ENCODE measurements at places on chromosomes 16 and 17. TPM values are rescaled to one million over a fixed set of nuclear protein-coding genes. Genes with fewer than 3 reads are reported as not detected.

DNA sequence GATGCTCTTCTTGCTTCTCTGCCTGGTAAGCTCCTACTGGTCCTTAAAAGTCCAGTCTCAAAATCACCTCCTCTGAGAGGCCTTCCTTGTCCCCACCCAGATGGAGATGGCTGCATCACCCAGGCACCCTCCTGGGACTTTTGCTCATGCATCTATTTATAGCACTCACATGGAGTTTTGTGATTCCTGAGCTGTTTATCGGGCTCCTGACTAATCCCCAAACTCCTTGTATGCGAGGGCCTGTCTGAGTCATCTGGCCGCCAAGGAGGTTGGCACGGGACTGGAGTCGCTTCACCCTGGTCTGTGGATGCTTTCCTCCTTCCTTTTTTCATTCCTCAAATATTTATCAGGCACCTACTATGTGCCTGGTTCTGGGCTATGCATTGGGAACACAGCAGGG is 2.3 kb upstream of the MAP2K3 start:
- no peak for DNase-seq
- H3K27me3 ChIP-seq, result peaks cover 52% of the 10 kb centered on the region
- no peaks in the 10 kb centered on the region for H3K36me3 ChIP-seq
- no peak overlapping the region for H3K4me3 ChIP-seq
- peaks cover 14% of the 10 kb centered on the region for H3K4me1 ChIP-seq

- no peak overlapping the region for H3K27ac ChIP-seq
- H3K27me3 ChIP-seq, result peaks cover 33% of the 10 kb centered on the region
- peaks cover 23% of the 10 kb centered on the region for H3K4me1 ChIP-seq
- H3K36me3 ChIP-seq, result no peaks in the 10 kb centered on the region
- H3K4me3 ChIP-seq, result no peak overlapping the region
- no peak for DNase-seq
Observed at GRCh38 chr17:8131844-8132441, 8.0 kb upstream of the HES7 start.

- H3K4me1 ChIP-seq, result peaks cover 31% of the 10 kb centered on the region
- H3K4me3 ChIP-seq, result peak within 1 kb of the TSS; percentile 85
- H3K36me3 ChIP-seq, result no peaks in the 10 kb centered on the region
Observed at GRCh38 chr17:8176197-8176940, at the start of gene TMEM107. TMEM107 (minus strand) TSS chr17:8176380; CDS start chr17:8176286, 94 bp downstream.

DNA sequence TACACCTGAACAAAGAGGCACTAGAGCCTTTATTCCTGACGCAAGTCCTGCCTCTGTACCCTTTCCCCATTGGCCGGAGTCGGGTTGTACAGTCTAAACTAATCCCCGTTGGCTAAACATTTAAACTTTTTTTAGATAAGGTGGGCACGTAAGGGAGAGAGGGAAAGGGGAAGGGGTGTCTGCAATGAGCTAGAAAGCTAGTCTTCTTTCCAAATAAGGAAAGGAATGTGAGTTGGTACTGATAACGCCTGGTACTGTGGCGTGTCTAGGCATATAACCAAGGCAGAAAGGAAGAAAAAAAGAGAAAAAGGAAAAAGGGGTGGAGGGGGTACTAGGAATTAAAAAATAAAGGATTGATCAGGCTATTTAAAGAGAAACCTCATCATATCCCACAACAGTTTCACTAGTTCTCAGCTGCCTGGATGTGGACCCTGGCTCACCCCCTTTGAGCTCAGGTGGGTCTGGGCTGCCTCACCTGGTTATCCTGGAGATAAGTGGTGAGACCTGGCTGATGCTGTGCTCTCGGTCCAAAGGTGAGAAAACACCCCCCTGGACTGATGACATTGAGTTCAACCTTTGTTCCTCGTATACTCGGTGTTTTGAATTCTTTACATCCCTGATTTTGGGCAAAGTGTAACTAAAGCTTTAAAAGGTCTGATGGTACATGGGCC is 90.9 kb upstream of the EEF2KMT start:
- no peak overlapping the region for H3K4me3 ChIP-seq
- no peak for DNase-seq
- no peak overlapping the region for H3K27ac ChIP-seq
- peaks cover 24% of the 10 kb centered on the region for H3K36me3 ChIP-seq
- H3K27me3 ChIP-seq, result no peaks in the 10 kb centered on the region

DNA sequence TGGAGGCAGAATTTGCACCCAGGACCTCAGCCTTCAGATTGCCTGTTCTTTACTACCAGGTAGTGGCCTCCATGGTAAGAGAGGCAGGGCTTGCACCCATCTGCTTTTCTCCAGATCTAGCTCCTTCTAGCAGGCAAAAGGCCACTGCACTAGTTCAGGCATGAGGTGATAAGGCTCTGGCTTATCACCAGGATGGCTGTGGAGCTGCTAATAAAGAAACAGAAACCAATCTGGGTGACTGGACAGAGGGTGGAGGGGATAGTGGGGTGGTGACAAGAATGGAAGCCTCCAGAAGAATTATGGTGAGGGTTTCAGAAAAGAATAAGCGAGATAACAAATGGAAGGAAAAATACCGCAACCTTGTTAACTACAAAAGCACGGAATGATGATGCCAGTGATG is 15.5 kb upstream of the SUPT4H1 start:
- DNase-seq, result no peak
- H3K4me3 ChIP-seq, result no peak overlapping the region
- H3K36me3 ChIP-seq, result no peaks in the 10 kb centered on the region
- H3K27me3 ChIP-seq, result 0 out of 2 replicates have a peak, but pooled peaks cover 3% of the 10 kb centered on the region
- peaks cover 6% of the 10 kb centered on the region for H3K4me1 ChIP-seq

HYDIN gene
- 2.6 TPM for total RNA-seq

HOXB3 gene
- 0.09 TPM for total RNA-seq

SLC13A2 gene
- total RNA-seq, result not detected

ATP2A1 gene
- total RNA-seq, result 5.6 TPM

All from WTC11 (cell line).